ENCODE measurements at places on chromosomes 11 and 22.
A peak's percentile ranks its signal among the peaks of the same experiment; 100 is the strongest.

GRCh38 chr11:129458278-129458677 is 82.6 kb downstream of the BARX2 start:
- DNase-seq: no peak

DNA sequence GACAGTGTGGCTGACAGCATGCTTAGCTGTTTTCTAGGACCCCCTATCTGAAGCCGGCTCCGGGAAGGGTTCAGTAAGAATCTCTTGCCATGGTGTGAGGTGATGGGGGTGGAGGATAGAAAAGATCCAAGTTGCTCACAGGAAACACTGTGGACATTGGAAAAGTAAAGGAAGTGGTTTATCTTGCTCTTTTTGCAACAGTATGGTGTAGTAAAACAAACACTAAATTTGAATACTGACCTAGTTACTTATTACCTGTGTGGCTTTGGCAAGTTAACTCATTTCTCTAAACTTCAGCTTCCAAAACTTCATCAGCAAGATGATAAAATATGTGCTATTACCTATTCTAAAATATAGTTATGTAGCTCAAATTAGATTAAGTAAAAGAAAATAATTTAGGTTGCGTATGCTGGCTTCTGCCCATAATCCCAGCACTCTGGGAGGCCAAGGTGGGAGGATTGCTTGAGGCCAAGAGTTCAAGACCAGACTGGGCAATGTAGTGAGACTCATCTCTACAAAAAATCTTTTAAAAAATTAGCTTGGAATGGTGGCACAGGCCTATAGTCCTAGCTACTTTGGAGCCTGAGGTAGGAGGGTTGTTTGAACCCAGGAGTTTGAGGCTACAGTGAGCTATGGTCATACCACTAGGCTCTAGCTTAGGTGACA is 51.6 kb upstream of the APOA1 start:
- no peak for DNase-seq

DNA sequence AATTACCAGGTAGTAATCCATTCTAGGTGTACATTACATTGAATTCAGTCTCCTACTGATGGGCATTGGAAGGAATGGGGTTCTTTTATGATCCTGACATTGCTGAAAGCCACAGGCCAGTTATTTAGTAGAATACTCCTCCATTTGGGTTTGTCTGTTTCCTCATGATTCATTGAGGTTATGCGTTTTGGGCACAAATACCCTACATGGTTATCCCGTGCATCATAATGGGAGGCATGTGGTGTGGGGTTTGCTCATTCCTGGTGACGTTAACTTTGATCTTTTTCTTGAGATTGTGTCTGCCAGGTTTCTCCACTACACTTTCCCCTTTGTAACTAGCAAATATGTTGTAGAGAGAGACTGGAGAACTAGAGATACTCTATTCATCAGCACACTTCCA is 5.5 kb downstream of the FOLR3 start:
- no peak for DNase-seq

GRCh38 chr22:19811211-19811621 is 43.5 kb downstream of the GNB1L start:
- DNase-seq: peak; percentile 18

DNA sequence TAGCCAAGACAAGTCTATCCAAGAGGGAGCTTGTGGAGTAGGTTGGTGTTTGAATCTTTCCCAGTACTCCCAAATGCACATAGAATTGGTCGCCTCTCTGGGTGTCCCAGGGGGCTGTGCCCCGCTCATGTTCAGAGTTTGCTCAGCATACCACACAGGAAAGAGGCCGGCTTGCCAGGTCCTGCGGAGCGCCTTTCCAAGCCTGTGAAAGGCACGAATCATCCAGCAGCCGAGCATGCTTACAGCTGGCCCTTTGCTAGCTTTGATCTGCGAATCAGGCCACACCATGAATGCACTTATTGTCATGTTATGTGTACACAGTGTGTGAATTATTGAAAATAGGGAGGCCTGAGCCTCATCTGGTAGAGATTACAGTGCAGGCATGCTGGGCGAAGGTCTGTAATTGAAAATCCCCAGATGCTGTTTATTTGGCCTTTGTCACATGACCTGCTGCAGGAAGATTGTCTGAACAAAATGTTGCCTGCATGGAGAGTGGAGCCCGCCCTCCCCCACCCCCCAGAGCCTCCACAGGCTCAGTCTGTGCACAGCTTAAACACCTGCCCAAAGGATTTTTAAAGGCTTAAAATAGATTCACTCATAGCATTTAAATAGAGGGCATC is 163.3 kb upstream of the RASSF10 start:
- DNase-seq: peak; percentile 31

DNA sequence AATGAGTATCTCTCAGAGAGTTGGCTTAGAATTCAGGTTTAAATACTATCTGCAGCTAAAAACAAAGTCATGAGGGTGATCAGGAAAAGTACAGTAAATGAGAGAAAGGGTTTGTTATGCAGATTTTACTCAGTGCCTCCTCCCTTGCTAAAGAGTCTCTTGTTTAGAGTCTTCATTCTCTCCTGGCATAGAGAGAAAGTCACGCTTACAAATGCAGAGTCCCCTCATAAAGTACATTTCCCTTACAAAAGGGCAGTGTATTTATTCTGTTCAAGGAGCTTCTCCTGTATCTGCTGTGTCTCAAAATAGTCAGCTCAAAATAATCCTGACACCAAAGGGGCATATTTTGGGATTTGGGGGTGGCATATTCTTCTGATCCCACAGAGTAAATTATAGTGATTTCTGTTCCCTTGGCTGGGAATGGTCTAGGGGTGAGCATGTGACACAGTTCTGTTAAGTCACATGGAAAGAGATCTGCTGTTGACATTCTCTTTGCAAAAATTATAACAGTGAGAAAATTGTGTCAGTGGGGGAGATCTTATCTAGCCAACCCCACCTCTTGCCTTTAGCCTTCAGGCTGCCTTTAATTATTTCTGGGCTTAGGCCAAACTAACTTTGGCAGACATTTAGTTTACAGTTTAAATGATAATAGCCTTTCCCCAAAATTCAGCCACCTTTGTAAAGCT is 102.9 kb downstream of the MTNR1B start:
- no peak for DNase-seq

- DNase-seq: no peak
These were observed 41.8 kb upstream of the SPON1 start for GRCh38 chr11:13920756-13921155.

GRCh38 chr11:114192841-114193389 is 103.3 kb upstream of the NNMT start:
- DNase-seq: peak; percentile 59

DNA sequence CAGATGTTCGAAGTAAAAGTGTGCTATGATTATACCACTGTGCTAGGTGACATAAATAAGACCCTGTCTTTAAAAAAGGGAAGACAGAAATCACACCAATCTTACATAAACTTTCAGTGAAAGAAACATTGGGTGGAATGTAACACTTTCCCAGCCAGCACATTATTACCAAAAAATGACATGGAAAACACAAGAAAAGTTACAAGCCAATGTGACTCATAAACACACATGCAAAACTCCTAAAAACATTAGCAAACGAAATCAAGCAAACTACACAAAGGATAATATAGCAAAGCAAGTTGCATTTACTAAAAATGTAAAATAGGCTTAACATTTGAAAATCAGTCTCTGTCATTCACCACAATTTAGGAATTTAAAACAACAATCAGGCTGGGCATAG is 47.0 kb downstream of the SBF2 start:
- DNase-seq: no peak

DNA sequence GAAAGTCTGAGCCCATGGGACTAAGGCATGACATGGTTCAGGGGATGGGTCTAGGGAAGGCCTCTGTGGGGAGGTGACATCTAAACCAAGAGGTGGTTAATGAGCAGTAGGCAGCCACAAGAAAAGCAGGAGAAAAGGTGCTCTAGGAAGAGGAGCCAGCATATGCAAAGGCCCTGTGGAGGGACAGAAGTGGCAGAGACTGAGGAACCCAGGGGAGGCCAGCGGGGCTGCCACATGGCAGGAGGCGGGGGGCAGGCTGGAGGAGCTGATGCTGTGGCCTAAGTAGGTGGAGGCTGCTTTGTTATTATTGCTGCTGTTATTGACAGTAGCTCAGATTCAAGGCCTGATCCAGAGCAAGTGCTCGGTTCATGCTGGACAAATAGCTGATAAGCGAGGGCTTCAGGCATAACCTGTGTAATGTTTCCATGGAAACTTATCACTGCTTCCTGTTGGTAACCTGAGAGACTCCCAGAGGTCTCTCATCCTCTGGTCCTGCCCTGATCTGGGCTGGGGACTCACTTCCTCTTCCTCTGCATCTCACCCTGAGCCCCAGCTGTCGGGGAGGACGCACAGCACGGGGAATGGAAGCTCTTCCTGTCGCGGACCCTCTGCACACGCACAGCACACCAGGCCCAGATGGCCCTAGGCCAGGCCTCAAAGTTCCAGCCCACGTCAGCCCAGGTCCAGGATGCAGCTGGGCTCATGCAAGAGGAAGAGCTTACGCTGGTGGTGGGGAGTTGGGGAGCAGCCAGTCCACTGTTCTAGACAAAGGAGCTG is 75.2 kb upstream of the TP53I11 start:
- peak; percentile 62 for DNase-seq

- peak; percentile 64 for DNase-seq
These were observed 996.7 kb upstream of the CHORDC1 start for GRCh38 chr11:91219535-91219934.

GRCh38 chr11:70882716-70883085 is 369.7 kb downstream of the SHANK2 start:
- no peak for DNase-seq

DNA sequence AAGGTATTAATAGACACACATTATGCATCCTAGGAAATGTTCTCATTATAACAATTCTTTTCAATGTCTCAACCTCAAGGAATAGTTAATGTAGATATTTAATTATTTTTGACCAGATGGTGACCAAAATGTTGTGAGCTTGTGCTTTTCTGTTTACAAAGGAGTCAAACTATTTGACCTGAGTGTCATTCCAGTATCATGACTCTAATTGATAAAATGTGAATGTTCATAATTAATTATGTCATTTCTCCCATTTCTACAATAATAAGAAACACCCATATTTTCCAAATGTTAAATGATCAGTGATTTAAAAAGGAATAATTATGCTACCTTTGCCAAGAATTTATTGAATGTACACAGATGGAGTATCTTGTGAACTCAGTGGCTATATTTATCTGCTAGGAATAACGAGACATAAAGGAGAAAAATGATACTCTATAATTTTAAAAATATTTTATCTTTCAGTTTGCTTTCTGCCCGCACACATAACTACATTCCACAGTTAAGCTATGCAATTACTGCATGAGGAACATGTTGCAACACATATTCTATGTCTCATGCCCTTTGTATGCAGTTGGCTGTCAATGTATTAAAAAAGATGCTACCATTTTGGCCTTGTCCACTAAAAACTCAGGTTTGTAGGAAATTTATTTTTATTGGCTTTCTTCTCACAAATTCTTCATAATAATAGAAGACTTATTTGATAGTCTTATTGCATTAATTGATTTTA is 376.7 kb upstream of the CCDC179 start:
- no peak for DNase-seq

GRCh38 chr11:45512471-45513148 is 152.8 kb downstream of the CHST1 start:
- DNase-seq: no peak

- DNase-seq: no peak
These were observed 8.1 kb downstream of the SLC17A6 start for GRCh38 chr11:22346282-22346681.

DNA sequence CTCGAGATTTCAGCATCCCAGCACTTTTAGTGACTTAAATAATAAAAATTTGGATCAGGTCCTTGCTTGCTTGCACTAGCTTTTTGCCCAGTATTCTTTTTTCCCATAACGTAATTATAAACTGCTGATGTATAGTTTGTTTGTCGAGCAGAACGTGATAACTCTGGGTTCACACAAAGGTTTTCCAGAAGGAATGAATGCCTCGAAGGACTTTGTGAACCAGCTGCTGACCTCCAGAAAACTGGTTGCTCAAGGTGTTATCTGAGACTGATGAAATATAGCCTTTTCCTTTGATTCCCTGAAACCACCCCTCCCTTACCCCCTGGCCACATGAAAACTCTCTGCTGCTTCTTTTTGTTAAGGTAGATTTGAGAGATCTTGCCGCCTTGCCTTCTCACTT is 229.1 kb upstream of the CARD18 start:
- no peak for DNase-seq

GRCh38 chr11:126375726-126376125 is 20.2 kb downstream of the ST3GAL4 start:
- DNase-seq: no peak

DNA sequence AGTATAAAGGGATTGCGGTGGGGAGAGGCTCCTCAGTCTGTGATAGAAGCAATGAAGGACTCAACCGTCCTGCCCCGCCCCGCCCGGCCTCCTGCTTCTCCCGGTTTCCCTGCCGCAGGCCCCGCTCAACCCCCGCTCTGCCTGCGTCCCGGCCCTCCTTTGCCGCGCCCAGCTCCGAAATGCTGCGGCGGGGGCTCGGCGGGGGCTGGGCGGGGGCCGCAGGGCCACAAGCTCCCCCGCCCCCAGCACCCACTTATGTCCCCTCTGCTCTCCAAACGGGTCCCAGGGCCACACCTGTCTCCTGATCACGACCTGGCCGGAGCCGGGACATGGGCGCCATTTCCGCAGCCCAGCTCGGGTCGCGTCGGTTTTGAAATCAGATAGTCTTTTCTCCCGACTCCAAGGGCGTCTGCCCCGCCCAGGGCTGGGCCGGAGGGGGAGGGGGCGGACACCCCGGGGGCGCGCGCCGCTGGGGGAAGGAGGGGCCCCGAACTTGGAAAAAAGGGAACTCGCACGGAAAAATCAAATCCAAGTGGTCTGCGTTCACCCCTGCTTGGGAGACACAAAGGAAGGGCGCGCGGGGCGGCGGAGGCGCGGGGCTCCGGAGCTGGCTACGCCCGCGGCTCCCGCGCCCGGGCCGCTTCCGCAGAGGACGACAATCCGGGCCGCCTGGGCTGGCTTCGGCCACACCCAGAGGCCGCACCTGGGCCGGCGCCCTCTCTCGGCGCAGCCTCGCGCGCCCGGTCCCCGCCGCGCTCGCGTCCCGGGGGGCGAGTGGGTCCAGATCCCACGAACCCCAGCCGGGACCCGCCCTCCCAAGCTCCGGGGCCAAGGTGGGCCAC is 70.6 kb upstream of the EP300 start:
- DNase-seq: peak; percentile 29

DNA sequence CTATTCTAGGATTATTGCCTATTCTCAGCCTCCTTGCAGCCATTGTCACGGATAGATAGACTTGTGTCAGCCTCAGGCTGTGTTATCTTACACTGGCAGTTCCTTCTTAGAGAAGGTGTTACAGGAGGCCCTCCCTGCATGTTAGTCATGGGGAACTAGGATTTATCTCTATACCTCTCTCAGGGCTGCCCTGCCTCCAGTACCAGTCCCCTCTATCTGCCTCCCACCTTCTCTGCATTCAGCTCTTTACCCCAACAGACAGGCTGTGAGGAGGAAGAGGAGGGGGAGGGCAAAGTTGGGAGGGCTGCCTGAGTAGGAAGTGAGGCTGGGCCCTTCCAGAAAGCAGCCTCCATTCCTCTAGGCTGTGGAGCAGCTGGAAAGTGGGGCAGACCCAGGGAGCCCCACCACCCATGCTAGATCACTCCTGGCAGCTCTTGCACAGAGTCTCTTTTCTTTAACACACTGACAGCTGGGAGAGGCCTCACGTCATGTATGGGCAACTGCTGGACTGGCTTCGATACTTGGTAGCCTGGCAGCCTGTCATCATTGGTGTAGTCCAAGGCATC is 2.9 kb upstream of the IL18BP start:
- peak; percentile 57 for DNase-seq

GRCh38 chr11:66224226-66224855 is 44.1 kb upstream of the RAB1B start:
- DNase-seq: peak; percentile 35

GRCh38 chr22:39268645-39269044 is 23.9 kb upstream of the PDGFB start:
- no peak for DNase-seq

GRCh38 chr11:8772571-8773519 is 90.3 kb downstream of the RPL27A start:
- DNase-seq: no peak
